ENCODE measurements at places on chromosomes 7 and 10.

- DNase-seq = no peak
Observed at GRCh38 chr7:121278120-121279021, 50.4 kb upstream of the WNT16 start.

DNA sequence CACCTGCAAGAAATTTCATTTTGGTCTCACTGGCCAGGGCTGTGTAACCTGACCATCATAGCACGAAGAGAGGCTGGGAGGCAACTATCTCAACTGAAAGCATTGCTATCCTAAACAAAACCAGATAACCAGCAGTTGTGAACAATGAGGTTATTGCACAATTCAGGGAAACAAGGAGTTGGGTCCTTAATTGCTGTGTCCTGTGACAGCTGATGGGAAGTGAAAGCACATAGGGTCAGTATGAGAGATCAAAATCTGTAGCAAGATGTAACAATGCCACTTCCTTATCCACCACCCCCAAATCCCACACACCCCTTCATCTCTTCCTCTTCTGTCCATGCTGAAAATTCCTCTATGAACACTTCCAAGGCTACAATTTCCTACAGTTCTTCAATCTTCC, 80.2 kb downstream of the HTR7 start:
- DNase-seq = no peak

GRCh38 chr10:109994711-109995577, 12.8 kb upstream of the ADD3 start:
- DNase-seq = no peak

- DNase-seq = no peak
Observed at GRCh38 chr7:112395893-112396292, 54.4 kb upstream of the IFRD1 start.

Data from activated CD8-positive, alpha-beta T cell treated with anti-CD3 and anti-CD28 coated beads for 36 hours (primary cell).